HFFc6 (cell line): ENCODE measurements at places on chromosomes 13 and 19.

DNA sequence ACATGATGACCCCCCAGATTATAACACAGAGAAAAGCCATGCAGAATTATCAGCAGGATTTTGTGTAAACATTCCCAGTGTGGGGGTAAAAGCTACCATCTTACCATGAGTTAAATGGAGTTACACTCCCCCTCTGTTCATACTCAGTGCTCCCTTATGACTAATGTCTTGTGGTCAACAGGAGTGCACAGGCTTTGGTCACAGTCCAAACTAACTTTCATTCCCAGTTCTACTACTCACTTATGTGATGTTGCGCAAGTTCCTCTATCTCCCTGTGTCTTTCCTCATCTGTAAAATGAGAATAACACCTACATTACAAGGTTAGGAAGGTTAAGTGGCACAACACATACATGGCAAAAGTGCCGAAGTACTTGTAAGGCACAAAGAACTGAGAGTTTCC, 277.9 kb downstream of the RBM26 start:
- peak; percentile 10 for DNase-seq

DNA sequence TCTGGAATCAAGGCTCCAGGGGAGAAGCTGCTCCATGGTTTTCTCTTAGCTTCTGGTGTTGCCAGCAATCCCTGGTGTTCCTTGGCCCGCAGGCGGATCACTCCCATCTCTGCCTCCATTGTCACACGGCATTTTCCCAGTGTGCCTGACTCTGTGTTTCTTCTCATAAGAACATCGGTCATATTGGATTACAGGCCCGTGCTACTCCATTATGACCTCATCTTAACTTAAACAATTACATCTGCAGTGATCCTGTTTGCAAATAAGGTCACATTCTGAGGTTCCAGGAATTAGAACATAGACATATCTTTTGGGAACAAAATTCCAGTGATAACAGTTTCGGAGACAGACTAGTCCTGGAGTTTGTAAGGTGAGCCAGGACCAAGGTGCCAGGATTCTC, 23.5 kb upstream of the ALOX5AP start:
- DNase-seq = no peak

GRCh38 chr19:12695096-12695495, 1.3 kb downstream of the FBXW9 start:
- no peak for DNase-seq

DNA sequence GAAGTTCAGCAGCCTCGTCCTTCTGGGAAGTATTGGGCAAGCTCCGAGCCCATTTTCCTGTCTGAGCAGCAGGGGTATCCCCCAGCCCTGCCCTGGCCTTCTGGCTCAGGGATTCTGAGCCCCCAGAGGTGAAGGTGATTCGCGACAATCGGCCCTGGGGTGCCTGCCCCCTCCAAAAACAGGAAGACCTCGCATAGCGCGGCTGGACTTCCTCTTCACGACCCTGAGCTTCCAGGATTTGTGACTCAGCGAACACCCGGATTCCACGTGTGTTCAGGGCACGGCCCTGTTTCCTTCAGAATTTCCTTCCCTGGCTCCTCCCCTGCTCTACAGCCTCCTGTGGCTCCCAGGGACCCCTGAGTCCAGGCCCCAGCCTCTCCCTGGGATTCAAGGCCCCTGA, at the start of gene SEMA6B:
SEMA6B (minus strand) TSS at position 116 of the 400 bp plus-strand sequence. CDS start 1,227 bp downstream, outside the sequence.
- DNase-seq = no peak

GRCh38 chr13:50589139-50589538, 254.4 kb downstream of the DLEU7 start:
- peak; percentile 85 for DNase-seq

DNA sequence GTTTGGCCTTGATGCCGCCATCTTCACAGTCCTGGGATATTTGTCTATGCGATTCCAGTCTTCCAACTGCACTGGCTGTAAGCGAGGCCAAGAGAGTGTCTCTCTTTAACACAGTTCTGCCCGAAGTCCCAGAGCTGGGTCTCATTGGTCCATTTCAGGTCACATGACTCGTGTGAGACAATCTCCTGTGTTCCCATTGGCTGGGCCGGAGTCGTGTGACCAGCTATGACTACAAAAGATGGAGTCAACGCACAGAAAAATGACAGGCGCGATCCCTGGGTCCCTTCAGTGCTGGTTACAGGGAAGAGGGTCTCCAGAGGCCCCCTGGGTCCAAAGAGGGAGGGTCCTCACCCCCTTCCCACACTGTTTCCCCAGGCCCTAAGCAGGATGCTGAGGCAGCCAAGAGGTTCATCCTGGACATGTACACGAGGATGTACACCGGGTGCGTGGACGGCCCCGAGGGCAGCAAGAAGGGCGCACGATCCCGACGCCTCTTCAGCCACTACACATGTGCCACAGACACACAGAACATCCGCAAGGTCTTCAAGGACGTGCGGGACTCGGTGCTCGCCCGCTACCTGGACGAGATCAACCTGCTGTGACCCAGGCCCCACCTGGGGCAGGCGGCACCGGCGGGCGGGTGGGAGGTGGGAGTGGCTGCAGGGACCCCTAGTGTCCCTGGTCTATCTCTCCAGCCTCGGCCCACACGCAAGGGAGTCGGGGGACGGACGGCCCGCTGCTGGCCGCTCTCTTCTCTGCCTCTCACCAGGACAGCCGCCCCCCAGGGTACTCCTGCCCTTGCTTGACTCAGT, 15.9 kb upstream of the S1PR4 start:
- DNase-seq = no peak

DNA sequence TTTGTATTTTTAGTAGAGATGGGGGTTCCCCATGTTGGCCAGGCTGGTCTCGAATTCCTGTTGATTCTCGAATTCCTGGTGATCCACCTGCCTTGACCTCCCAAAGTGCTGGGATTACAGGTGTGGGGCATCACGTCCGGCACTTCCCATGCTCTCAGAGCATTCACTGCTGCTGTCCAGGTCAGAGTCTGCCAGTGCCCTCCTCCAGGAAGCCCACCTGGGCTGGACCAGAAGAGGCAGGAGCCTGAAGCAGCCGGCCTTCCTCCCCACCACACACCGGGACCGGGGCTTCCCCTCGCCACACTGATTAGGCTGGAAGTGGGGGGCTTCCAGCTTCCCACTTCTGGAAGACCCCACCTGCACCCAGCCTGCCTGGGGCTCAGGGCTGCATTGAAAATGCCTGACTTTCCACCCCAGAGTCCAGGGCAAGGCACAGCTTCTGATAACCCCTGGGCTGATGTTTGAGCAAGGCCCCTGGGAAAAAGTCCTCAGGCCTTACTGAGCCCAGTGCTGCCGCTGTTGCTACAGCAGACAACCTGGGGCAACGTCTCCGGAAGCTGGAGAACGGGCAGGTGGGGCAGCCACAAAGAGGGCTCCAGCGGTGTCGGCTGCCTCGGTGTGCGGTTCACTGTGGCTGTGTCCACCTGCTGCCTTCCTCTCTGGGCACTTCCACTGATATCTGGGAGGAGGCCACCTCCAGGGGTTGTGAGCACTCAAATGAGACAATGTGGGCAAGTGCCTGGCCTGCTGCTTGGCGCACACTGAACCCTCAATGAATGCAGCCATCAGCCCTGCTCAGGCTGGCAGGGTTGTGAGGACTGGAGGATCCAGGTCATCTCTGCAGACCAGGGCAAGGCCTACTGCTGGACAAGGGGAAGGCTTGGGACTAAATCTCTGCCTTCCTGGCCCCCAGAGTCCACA, 22.6 kb downstream of the CEBPA start:
- DNase-seq = no peak

- DNase-seq = no peak
These were observed 25.3 kb downstream of the RNASEH2B start for GRCh38 chr13:50934735-50935435.

- no peak for DNase-seq
These were observed 19.7 kb downstream of the CEACAM16 start for GRCh38 chr19:44718441-44719261.

GRCh38 chr13:80339912-80340650, 845 bp downstream of the SPRY2 start:
- DNase-seq = peak; percentile 6

GRCh38 chr13:41470196-41470595, 12.8 kb downstream of the RGCC start:
- no peak for DNase-seq

DNA sequence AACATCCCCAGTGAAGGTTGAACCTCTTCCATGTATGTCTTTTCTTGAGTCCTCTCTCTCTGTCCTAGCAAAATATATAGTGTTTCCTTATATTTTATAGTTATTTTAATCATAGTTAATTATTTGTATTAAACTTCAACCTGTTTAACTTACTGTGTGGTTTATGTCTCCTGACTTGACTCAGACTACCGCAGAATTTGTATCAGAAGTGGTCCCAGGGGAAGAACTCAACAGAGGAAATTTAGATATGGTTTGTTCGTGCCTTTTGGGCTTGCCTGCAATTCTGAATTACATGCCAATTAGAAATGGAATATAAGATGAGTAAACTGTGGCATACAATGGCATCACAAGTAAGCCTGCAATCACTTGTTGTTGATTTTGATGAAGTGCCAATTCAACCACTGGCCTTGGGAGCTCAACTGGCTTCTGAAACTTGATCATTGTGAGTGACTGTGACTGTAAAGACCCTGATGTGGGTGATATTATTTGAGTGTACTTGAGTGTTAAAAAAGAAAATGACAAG, 1459.5 kb upstream of the PCDH20 start:
- DNase-seq = no peak

- DNase-seq = no peak
These were observed 365.9 kb downstream of the FGF14 start for GRCh38 chr13:102035969-102036368.

- DNase-seq = no peak
These were observed 199.3 kb downstream of the KCNRG start for GRCh38 chr13:50214514-50214913.

DNA sequence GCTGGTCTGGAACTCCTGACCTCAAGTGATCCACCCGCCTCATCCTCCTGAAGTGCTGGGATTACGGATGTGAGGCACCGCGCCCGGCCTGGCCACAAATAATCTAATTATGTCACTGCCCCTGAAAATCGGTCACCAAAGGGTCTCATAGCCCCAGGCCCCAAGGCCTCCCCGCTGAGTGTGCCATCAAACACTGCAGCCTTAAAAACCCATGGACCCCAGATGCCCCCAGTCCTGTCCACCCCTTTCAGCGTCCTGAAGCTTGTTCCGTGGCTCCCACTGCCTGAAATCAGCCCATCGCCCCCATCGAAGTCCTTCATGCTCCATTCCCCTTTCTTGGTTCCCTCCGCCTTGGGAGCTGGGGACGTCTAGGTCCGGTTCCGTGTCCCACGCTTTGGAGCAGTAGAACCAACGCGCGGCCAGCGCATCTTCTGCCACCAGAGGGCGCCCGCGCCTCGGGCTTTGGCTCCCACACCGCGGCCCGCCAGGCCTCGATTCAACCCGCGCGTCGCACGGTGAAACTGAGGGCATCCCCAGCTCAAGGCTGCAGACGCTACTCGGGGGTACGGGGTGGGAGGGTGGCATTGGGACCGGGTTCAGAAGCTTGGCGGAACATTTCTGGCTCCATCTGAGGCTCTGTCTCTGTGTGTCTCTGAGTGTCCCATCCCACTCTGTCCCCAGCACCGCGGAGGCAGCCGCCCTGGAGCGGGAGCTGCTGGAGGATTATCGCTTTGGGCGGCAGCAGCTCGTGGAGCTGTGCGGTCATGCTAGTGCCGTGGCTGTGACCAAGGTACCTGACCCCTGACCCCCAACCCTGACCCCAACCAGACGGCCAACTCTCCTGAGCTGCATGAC, 3.5 kb downstream of the YJEFN3 start:
- DNase-seq = peak; percentile 49

GRCh38 chr13:59088716-59089115, 1075.0 kb downstream of the DIAPH3 start:
- no peak for DNase-seq

DNA sequence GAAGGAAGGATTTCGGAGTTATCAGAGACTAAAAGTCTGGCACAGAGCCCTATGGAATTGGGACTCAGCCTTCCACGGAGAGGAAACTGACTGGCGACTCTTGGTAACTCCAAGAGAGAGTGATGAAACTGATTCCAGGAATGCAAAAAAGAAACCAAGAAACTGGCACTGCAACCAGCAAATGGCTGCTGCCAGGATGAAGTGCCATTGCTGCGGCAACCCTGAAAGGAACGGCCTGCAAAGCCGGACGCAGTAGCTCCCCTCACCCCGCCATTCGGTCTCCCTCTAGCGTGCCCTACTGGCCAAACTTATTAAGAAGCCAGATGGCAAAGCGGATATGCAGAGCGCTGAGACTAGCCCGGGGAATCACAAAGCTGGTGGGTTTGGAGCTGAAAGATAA, 236.0 kb downstream of the PCDH9 start:
- DNase-seq = no peak

DNA sequence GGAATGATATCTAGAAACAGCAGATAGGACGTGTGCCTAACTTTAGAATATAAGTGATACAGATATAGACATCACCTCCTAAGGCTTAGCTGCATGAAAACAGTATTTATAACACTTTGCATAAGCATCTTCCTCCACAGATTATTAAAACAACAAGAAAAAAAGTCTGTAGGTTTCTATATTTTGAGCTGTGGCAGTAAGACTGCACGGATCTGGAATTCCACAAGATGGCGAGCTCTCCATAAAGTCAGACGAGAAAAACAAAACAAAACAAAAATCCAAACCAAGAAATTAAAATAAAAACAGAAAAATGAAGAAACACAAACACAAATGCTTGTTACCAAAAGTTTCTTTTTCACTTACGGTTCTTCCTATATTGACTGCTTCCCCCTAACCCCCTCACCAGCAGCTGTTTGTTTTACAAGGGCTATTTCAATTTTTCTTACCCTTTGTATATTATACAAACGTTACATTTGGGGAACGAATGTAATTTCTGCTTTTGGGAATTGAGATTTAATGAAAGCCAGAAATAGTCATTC, 285.8 kb downstream of the MYO16 start:
- DNase-seq = peak; percentile 44
